ENCODE measurements at places on chromosomes 4 and X.

GRCh38 chrX:100649550-100650356 lies 5.8 kb downstream of the SRPX2 start:
- no peaks in the 10 kb centered on the region for H3K36me3 ChIP-seq
- H3K4me1 ChIP-seq, result no peaks in the 10 kb centered on the region
- DNase-seq, result no peak
- no peaks in the 10 kb centered on the region for H3K27me3 ChIP-seq
- H3K27ac ChIP-seq, result peak overlapping the region; percentile 11
- no peak overlapping the region for H3K4me3 ChIP-seq

- H3K4me1 ChIP-seq, result no peaks in the 10 kb centered on the region
- no peaks in the 10 kb centered on the region for H3K27me3 ChIP-seq
- peaks cover 48% of the 10 kb centered on the region for H3K36me3 ChIP-seq
- DNase-seq, result no peak
- no peak overlapping the region for H3K4me3 ChIP-seq
These were observed 35.5 kb downstream of the OFD1 start for GRCh38 chrX:13770013-13770535.

- H3K4me1 ChIP-seq, result no peaks in the 10 kb centered on the region
- H3K27ac ChIP-seq, result no peak overlapping the region
- H3K4me3 ChIP-seq, result no peak overlapping the region
These were observed 57.3 kb downstream of the HPGD start for GRCh38 chr4:174464949-174465348.

GRCh38 chr4:152106781-152107321 lies 346.0 kb upstream of the GATB start:
- peak overlapping the region; percentile 15 for H3K27ac ChIP-seq
- no peak overlapping the region for H3K4me3 ChIP-seq
- H3K4me1 ChIP-seq, result peaks cover 89% of the 10 kb centered on the region
- H3K36me3 ChIP-seq, result peaks cover 10% of the 10 kb centered on the region

- H3K4me1 ChIP-seq, result peaks cover 4% of the 10 kb centered on the region
- peak; percentile 16 for DNase-seq
These were observed 97.1 kb downstream of the MRPL1 start for GRCh38 chr4:77959566-77960338.

DNA sequence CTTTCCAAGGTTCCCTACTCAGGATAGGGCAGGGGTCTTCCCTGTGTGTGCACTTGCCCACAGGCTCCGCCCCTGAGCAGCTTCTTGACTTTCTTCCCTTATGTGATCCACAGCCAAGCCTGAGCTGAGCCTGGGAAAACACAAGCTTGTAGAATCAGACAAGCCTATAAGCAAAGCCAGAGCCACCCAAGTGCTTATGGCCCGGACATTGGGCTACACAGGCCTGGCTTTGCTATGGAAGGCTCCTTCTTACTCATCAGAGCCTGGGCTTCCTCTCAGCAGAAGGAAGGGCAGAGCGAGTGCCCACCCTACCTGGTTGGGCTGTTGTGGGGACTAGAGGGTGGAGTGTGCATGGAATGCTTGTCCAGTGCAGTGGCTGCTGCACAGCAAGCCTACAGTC lies 1.3 kb upstream of the TNIP2 start:
- H3K36me3 ChIP-seq, result no peaks in the 10 kb centered on the region
- H3K27me3 ChIP-seq, result peaks cover 2% of the 10 kb centered on the region
- DNase-seq, result no peak
- no peak overlapping the region for H3K4me3 ChIP-seq
- H3K27ac ChIP-seq, result no peak overlapping the region

GRCh38 chrX:2751291-2751690 lies 549 bp upstream of the XG start:
- no peak overlapping the region for H3K4me3 ChIP-seq
- no peaks in the 10 kb centered on the region for H3K27me3 ChIP-seq
- no peaks in the 10 kb centered on the region for H3K4me1 ChIP-seq

DNA sequence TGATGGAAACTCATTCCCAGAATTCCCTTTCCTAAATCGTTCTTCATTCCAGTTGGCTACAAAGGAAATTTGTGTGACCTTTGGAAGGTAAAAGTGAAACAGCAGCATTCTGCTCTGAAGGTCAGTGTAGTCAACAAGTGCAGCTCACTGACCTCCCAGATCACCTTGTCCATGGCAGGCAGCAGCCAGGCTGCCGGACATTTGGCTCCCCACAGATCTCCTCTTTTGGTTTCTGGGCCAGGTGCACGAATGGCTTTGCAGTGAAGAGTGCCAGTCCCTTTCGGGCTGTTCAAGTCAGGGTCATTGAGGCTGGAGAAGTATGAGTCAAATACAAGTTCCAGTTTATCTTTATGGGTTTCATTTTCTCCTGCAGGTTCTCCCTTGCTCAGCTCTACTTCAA lies 14.3 kb downstream of the GPRIN3 start:
- H3K27ac ChIP-seq, result peak overlapping the region; percentile 83
- DNase-seq, result no peak
- no peaks in the 10 kb centered on the region for H3K27me3 ChIP-seq
- no peaks in the 10 kb centered on the region for H3K36me3 ChIP-seq
- H3K4me1 ChIP-seq, result peaks cover 39% of the 10 kb centered on the region

DNA sequence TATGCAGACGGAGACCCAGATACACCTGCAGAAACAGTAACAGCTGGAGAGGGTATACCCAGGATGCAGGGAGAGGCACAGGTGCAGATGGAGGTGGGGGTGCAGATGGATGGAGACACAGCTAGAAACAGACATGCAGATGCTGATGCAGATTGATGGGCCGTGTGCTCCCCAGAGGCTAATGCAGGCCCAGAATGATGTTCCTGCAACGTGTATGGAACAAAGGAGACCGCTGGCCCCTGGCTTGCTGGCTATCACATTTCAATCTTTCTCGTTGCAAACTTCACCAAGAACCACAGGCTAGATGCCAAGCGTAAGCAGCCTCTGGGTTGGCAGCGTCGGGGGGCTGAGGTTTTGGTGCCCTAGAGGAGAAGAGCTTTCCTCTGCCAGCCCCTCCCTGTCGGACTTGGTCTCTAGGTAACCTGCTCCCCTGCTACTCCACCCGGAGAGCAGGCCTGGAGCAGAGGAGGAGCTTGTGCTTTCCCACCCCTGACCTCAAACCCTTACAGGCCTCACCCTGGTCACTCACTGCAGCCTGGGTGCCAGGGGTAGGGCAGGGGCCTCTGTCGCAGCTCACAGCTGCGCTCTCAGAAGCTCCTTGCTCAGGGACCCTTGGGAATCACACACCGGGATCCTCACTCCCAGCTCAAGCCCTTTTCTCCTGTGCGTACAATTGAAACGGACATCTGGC lies 69.0 kb upstream of the PSAPL1 start:
- no peak for DNase-seq
- no peak overlapping the region for H3K4me3 ChIP-seq
- H3K4me1 ChIP-seq, result no peaks in the 10 kb centered on the region
- no peak overlapping the region for H3K27ac ChIP-seq
- no peaks in the 10 kb centered on the region for H3K27me3 ChIP-seq

GRCh38 chrX:104391906-104392305 lies 137.2 kb upstream of the ESX1 start:
- no peaks in the 10 kb centered on the region for H3K36me3 ChIP-seq

- no peak for DNase-seq
- no peaks in the 10 kb centered on the region for H3K27me3 ChIP-seq
- no peak overlapping the region for H3K4me3 ChIP-seq
- H3K36me3 ChIP-seq, result no peaks in the 10 kb centered on the region
These were observed 11.3 kb downstream of the GC start for GRCh38 chr4:71772592-71772991.

DNA sequence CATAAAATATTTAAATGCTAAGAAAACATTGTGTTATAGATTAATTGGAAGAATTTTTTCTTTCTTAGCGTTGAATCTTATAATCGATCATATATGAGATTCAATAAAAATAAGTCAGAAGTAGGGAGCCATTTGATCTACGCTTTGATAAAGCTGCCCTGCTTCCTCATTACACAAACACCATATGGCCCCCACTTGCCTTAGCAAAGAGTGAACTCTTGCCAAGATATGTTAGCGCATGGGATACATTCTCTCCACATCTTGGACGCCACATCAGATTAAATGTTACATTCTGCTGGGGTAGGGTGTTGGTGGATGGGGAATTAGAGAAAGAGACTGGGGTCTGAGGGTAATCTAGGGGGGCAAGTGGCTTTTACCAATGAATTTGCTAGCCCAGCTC lies 207.7 kb upstream of the MID1 start:
- no peaks in the 10 kb centered on the region for H3K36me3 ChIP-seq
- H3K4me1 ChIP-seq, result no peaks in the 10 kb centered on the region
- H3K27ac ChIP-seq, result no peak overlapping the region
- no peak for DNase-seq
- no peaks in the 10 kb centered on the region for H3K27me3 ChIP-seq
- H3K4me3 ChIP-seq, result no peak overlapping the region

GRCh38 chr4:167025670-167026069 lies 208.6 kb downstream of the SPOCK3 start:
- no peak overlapping the region for H3K27ac ChIP-seq
- H3K4me1 ChIP-seq, result no peaks in the 10 kb centered on the region
- no peaks in the 10 kb centered on the region for H3K36me3 ChIP-seq
- DNase-seq, result no peak

DNA sequence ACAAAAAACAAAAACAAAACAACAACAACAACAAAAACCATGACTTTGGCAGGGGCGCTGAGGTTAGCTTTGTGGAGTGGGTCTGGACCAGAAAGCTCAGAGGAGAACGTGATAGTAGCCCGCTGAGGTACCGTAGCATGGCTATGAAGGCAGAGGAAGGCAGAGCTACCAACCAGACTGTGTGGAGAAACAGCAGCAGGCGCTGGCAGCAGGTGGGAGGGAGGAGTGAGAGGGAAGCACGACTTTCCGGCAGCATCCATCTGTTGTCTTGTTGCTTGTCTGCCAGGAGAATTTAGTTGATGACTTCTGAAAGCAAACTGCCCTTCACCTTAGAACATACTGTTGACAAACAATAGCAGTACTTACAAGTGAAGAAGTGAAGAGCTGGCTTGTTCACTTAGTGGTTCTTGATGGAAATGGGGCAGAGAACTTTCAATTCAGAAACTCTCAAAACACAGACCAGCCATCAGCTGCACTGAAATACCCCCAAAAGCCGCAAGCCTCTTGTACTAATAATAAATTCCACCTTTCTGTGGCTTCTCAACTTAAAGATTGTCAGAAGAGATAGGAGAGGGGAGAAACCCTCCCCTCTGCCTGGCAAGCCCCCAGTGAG lies 447.2 kb downstream of the SLITRK2 start:
- no peaks in the 10 kb centered on the region for H3K4me1 ChIP-seq
- no peak overlapping the region for H3K27ac ChIP-seq
- H3K36me3 ChIP-seq, result no peaks in the 10 kb centered on the region
- H3K27me3 ChIP-seq, result no peaks in the 10 kb centered on the region

GRCh38 chrX:125769628-125770027 lies 396.5 kb downstream of the DCAF12L2 start:
- no peaks in the 10 kb centered on the region for H3K27me3 ChIP-seq
- no peaks in the 10 kb centered on the region for H3K4me1 ChIP-seq
- H3K36me3 ChIP-seq, result no peaks in the 10 kb centered on the region
- DNase-seq, result no peak

DNA sequence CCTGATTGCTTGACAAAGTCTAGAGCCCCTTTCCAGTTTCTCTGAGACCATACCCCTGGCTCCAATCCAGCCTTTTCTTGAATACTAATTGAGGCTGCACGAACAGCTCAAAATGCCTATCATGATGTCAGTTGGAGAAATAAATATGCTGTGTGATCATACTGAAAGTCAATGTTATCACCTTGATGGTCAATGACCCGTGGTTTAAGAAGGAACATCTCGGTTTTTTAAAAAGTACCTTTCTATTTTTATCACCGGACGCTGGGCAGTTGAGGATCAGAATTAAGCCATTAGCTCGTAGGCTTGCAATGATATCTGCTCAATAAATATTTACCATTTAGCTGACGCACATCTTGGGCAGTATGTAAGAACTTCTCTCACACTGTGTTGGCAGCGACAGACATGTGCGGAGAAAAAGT lies 852 bp upstream of the WDR44 start:
- no peak for DNase-seq
- peak overlapping the region; percentile 85 for H3K4me3 ChIP-seq
- H3K36me3 ChIP-seq, result no peaks in the 10 kb centered on the region
- H3K27me3 ChIP-seq, result no peaks in the 10 kb centered on the region
- peak overlapping the region; percentile 64 for H3K27ac ChIP-seq
- no peaks in the 10 kb centered on the region for H3K4me1 ChIP-seq
